ENCODE measurements at places on chromosomes 4 and X.

GRCh38 chr4:119118397-119118796, 17.2 kb upstream of the MYOZ2 start:
- peak; percentile 35 for DNase-seq

- DNase-seq = no peak
Measured at GRCh38 chr4:3036131-3036952, 38.0 kb downstream of the HTT-AS start.

DNA sequence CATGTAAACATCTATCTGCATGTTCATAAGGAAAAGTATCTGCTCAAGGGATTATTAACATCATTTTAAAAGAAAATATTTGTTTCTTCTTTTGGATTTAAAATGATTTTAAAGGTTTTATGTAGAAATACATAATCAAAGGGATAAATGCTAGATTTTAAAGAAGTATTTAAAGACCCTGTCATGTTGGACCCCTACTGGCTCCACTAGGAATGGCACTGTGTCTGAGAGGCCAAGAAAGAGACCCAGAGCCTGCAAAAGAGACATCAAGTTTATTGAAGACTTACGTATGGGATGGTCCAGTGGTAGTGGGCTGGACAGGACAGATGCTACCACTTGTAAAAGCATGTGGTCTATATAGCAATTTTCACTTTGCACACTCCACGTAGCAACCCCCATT, 78.7 kb upstream of the PCDH18 start:
- peak; percentile 40 for DNase-seq

DNA sequence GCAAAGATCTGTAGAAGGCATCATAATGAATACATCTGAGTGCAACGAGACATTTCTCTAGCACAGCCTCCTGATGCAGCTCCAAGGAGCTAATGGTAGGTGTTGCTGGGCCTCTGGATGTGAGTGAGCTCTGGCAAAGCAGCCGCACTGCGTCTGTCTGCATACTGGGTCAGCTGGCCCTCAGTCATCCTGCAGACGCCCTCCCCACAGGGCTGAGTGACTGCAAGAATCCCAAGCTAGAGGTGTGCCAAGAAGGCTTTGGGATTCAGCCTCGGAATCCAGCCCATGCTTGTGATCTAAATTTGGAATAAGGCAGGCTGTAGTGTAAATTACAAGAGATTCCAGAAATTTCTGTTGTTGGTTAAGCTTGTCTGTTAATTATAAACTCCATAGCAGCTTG, 18.5 kb downstream of the HERC3 start:
- DNase-seq = peak; percentile 57

DNA sequence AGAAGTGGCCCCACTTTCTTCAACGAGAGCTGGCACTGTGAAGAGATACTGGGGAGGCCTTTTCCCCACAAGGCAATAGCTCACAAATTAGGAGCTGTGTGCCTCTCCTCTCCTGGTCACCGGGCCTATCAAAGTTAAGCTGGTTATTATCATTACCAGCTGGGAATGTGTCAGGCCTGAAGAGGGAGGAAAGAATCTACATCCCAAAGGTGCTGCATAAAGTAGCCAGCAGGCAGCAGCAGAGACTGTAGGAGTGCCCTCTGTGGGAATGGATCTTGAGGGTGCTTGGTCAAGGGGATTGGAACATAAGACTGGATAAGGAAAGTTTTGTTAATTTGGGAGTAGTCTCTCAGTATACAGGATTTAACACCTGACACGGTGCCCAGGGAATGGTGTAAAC, 9.1 kb upstream of the TMPRSS11D start:
- DNase-seq = no peak

GRCh38 chr4:169811476-169811875, 53.7 kb upstream of the HPF1 start:
- no peak for DNase-seq

GRCh38 chr4:135240796-135241195, 1039.2 kb upstream of the PABPC4L start:
- DNase-seq = peak; percentile 66

GRCh38 chrX:136475236-136475635, 12.5 kb upstream of the BRS3 start:
- no peak for DNase-seq

- DNase-seq = no peak
Measured at GRCh38 chr4:133143775-133144430, 5.2 kb upstream of the PCDH10 start.

DNA sequence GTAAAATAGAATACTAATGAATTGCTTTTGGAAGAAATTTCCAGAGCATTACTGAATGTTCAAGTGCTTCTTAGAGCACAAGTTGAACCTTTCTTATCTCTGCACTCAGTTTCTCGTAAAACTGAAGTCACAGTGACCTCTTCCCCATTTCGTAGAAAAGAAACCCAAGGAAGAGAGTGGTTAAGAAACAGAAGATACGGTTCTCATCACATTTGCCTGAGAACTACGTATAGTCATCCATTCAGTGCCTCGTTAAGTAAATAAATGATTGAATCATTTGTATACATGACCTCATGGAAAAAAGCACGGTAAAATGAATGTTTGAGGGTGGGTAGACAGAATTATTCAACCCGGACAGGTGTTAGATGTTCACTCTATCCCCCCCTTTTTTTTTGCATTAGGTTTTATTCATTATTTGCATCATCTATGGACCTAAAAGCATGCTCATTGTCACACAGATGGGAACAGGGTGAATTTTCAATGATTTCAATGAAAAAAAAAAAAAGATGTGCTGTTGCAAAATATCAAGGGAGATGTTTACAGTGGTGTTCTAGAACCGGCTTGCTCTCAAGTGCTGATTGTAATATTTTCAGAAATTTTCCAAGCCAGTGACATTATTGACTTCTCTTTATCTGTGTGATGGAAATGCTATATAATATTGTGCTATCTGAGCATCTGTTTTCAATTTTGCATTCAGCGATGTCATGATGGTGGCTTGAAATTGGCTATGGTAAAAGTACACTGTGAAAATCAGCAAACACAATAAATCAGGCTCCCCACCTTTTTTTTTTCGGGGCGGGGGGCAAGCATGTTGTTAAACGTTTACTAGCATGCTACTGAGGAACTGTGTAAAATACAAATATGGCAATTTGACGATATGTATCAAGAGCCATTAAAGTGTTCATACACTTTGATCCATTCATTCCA, 4.3 kb downstream of the RHOH start:
- peak; percentile 62 for DNase-seq

GRCh38 chrX:68874076-68874475, 45.3 kb downstream of the EFNB1 start:
- no peak for DNase-seq

DNA sequence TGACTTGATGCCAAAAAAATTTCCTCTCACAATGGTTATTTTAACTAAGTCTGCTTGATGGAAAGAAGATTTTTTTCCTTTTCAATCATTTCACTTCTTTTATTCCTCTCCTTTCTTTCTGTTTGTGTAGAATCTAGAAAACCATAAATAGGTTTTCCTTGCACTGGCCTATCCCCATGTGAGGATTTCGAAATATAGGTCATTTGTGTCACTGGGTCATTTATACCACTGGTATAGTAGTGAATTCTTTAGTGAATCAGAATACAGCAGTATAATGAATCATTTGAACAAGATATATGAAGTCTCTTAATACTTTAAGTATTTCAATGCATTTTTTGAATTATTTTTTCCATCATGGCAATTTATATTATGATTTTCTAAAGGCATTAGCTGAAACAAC, 26.6 kb downstream of the PCDH7 start:
- no peak for DNase-seq

DNA sequence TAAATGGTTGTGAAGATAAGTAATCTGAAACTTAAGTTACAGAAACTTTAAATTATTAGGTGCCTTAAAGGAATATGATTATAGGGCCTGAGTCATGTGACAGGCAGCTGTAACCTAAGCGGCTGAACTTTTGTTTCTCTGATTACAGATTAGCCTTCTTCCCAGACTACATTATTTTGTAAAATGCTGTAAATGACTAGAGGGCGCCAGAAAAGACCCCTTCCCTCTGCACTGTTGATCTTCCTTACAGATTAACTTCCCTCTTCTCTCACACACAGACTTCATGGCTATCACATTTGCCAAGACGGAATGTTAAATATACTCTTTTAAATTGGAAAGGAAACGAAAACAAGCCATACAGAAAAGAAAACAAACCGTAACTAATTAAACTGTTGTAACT, 96.6 kb downstream of the EVC2 start:
- peak; percentile 50 for DNase-seq

DNA sequence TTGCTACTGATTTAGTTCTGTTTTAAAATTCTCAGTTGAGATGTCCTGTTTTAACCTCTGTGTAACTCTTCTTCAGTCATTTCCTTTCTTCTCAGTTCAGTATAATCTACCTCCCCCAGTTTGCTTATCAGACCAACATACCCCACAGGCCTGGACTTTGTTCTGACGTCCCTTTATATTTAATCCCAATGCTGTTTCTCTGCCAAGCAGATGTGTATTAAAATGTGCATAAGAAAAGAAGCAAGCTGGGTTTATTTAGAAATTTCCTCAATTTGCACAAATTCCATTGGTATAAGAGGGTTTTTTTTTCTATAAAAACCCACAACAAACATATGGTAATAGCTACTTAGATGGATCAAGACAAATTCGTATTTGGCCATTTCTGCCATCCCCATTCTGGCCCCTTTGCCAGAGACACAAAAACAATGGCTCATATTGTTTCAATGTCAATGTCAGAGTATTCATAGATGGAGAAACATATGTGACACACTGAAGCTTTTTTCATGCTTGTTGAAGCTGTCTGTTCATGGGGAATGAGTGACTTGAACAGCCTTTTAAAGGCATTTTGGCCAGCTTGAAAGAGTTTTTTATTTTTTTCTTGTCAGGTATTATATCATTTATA, 24.5 kb downstream of the HCCS start:
- DNase-seq = peak; percentile 12

- DNase-seq = no peak
Measured at GRCh38 chr4:37978248-37978924, 18.2 kb downstream of the PTTG2 start.

DNA sequence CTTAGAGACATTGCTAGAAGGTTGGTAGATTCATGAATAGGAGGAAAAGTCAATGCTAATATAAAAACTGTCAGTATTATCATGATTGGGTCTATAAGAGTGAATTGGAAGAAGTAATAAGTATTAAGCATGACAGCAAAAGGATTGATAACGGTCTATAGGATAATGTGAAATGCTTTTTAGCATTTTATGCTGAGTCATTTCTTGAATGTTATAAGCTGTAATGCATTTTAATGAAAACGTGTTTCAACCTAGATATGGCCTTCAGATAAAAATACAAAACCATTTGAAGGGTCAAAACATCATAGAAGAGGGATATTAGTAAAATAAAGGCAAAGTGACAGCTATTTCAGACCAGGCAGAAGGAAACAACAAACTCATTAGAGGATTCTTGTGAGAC, 353.5 kb downstream of the SH2D1A start:
- no peak for DNase-seq

GRCh38 chrX:20063716-20064351, 52.9 kb downstream of the MAP7D2 start:
- DNase-seq = peak; percentile 5

GRCh38 chr4:52051615-52052474, 741 bp downstream of the SPATA18 start:
- peak; percentile 95 for DNase-seq

GRCh38 chrX:154505734-154506133, 10.3 kb downstream of the FAM3A start:
- peak; percentile 68 for DNase-seq

GRCh38 chrX:131841496-131842437, 181.3 kb upstream of the STK26 start:
- DNase-seq = peak; percentile 48

DNA sequence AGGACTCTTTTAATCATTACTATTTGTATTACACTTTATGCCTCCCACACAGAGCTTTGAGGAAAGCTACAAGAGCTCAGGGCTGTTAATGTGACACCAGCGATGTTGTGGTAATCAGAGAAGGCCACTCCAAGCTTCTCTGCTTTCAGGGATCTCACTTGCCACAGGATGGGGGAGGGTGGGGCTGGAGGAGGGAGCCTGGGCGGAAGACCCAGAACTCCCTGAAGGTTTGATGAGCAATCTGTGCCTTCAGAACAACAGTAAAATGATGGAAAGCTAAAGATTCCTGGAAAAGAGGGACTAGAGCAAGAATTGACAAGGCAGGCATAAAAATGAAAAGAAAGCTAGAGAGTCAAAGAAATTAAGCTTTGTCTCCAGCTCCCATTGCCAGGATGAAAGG, 75.6 kb downstream of the MAML3 start:
- peak; percentile 72 for DNase-seq

DNA sequence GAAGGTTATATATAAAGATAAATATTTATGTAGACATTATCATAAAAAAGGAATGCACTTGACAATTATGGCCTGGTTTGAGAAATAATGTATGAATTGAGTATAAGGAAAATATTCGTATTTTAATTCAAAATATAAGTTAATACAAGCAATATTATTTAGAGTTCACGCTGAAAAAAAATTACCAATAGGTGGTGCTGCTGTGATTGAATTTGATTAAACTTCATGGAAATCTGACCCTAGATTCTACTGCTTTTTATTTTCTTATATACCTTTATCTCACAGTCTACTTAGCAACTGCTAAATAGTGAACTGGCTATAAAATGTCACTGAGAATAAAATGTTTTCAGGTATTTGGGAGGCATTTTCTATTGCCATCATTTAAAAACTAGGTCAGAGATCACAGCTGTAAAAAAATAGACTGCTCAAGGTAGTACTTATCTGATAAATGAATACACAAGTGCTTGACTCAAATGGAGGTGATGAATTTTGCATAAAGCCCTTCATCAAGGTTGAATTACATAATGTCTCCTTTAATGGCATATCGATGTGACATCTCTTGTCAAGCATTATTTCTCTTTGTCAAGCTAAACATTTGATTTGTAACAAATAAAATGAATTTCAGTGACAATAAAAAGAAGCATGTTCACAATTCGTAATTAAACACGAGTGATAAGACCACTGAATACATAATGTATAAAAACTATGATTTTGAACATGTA, 1638.8 kb upstream of the PCDH7 start:
- DNase-seq = peak; percentile 15

DNA sequence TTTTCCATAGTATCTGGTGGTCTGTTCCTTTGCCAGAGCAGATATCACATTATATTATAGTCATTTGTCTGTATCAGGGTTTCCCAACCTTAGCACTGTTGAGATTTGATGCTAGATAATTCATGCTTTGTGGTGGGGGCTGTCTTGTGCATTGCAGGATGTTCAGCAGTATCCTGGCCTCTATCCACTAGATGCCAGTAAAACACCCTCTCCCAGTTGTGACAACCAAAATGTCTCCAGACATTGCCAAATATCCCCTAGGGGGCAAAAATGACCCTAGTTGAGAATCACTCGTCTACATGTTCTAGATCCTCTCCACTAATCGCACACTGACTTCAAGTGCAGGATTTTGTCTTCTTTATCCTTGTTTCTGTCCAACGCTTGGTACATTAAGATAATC, 160.8 kb downstream of the FANCB start:
- DNase-seq = no peak

Measured in iris pigment epithelial cell (primary cell).